ENCODE measurements at places on chromosomes 1 and 21.
A peak's percentile ranks its signal among the peaks of the same experiment; 100 is the strongest.

- DNase-seq = peak; percentile 86
These were observed 92.5 kb upstream of the RUNX3 start for GRCh38 chr1:25022361-25023189.

DNA sequence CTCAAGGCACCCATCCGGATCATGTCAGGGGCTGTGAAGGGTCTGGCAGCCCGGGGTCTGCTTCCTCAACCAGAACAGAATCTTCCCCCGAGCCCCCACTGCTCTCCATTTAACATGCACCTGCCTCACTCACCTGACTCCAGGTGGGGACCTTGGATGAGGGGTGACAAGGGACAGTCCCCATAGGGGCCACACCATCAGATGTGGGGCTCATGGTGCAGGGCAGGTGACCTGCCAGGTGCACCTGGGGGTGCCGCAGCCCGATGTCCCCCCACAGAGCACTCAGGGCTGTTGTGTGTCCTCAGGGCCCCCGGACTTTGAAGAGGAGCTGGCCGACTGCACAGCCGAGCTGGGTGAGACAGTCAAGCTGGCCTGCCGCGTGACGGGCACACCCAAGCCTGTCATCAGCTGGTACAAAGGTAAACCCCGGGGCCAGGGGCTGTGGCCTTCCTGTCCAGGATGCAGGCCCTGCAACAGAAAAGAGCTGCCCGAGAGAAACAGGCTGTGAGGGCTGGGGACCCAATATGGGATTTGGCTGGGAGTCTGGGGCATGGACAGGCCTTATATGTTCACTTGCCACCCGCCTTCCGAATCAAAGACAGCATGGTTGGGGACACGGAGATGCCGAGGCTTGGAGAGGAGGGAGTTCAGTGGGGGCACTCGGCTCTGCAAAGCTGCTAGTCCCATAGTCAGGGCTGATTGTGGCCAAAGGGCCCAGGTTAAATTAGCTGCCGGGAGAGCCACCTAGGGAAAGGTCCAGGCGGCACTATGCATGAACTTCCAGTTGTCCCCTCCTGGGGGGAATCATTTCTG lies 64.6 kb downstream of the TRIM11 start:
- no peak for DNase-seq

GRCh38 chr1:2574350-2574749 lies 12.2 kb upstream of the PRXL2B start:
- DNase-seq = no peak

GRCh38 chr1:202976633-202977032 lies 9.6 kb upstream of the CYB5R1 start:
- no peak for DNase-seq

Data from activated T-helper 9 cell treated with anti-CD3 and anti-CD28 coated beads, Interleukin-2, amount 50 U/mL, for 16 hours (primary cell).